ENCODE measurements at places on chromosomes 3 and 15.

DNA sequence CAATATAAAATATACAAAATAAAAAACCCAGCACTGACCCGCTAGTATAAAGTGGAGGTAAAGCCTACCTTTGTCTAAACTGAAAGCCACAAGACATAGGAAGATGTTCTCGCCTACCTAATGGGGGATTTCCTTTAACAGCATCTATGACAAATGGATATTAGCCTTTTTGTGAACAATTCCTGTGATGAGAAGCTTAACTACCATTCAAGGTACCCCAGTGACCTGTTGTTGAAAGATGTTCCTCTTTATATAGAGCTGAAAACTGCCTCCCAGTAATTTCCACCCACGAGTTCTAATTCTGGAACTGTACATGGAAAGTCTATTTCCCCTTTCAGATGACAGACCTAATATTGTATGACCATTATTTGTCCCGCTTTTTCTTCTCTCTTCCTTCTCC is 109.8 kb upstream of the RASGRP1 start:
- no peak for DNase-seq

DNA sequence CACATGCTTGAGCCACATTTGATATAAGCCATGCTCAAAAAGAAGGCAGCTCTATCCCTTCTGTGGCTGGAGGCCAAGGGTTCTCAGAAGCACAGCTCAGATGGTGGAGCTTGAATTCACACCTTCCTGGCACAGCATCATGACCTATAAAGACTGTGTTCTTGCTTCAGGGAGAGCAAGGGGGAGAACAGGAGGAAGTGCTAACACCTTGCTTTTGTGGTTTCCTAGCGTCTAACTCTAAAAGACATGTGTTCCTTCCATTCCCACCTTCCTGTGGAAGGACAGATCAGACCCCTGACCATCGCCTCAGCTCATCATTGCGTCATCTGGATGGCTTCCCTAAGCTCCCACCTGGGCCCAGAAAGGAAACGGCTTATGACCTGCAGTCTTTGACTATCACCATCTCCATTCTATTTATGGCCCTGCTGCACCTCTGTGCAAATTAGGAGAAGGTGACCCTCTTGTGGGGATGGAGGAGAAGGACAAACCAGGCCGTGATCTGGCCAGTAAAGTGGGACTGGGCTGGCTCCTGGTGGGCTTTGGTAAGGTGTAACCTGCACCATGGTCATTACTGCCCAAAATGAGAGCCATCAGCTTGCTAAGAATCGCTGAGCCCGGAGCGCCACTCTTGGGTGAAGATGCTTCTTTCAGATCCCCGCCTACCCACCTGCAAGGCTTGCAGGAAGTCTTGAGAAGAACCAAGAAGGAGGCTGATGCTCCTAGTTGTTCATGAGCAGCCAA is 128.5 kb downstream of the SERPINI1 start:
- no peak for DNase-seq

DNA sequence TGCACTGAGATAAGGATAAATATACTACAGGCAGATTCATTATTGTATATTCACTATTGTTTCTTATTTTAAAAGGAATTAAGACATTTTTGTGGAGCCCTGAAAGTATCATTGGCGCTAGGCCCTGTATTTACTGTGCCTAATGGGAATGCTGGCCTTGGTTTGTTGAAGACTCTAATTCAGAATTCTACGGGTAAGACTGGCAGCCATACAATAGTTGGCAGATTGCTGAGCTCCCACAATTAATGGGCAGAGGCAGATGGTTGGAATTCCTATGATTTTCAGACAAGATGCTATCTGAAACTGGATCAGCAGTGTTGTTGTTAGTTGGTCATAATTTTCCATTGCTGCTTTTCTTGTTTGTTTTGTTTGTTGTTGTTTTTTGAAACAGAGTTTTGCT is 14.7 kb downstream of the PGBD4 start:
- no peak for DNase-seq

DNA sequence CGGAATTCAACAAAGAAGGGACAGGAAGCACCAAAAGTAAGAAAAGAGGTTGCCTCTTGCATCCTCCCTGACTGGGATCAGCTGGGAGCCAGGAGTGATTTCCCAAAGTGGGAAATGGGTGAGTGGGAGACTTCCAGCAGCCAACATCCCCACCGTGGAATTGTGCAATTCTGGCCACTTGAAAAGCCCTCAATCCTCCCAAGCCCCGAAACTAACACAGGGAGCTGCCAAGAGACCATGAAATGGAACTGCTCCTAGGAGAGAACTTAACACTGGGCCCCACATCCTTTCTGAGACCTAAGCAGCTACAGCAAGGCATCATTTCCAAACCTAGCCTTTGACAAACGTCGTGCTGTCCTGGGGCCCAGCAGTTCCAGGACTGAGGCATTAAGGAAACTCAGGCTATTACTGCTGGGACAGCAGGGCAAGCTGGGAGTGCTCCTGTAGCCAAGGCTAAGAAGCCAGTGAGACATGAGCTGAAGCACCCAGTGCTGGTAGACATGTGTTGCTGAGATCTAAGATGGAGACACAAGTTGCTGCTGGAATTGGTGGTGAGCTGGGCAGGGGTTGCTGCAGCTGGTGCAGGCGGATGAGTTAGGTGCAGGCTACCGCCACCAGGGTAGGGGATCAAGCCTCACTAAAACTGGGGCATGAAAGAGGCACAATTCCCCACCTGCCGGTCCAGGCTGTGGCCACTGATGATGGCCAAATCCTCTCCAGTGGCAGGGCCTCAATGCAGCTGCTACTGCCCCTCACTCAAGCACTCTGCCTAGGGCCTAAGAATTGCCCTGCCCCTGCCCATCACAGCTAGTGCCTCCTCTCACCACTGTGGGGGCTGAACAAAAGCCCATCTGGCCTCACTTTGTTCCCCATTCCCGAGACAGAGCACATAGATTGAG is 43.9 kb downstream of the ALDH1A2 start:
- no peak for DNase-seq

DNA sequence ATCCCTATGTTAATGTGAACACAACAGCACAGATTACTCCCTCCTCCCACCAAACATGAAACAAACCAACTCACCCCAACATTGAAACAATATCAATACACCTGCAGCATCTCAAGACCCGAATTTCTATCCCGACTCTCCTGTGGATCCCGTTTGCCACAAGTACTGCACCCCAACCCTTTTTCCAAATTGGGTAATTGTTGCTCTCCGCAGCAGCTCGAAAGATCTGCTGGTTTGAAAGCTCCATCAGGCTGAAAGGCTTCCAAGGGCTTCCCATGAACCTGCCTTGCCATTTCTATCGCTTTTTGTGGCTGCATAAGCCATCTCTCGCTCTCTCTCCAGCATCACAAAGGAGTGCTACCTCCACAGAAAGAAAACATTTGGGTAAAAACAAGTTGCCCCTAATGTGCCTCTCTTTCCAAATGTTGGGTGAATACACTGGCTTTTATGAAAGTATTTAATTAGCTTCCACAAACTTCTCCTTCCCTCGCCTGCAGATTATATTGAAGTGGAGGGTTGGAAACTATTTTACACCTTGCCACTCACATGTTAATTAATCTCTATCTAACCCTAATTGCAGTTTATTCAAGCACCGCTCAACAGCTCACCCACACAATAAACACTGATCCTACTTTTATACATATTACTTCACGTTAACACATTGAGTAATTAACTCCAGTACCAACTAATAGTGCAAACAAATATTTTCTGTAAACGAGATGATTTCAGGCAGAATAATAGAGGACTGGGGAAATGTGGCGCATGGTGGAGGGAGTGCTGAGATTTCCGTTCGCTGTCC is 2.5 kb upstream of the FEZF2 start:
- no peak for DNase-seq

DNA sequence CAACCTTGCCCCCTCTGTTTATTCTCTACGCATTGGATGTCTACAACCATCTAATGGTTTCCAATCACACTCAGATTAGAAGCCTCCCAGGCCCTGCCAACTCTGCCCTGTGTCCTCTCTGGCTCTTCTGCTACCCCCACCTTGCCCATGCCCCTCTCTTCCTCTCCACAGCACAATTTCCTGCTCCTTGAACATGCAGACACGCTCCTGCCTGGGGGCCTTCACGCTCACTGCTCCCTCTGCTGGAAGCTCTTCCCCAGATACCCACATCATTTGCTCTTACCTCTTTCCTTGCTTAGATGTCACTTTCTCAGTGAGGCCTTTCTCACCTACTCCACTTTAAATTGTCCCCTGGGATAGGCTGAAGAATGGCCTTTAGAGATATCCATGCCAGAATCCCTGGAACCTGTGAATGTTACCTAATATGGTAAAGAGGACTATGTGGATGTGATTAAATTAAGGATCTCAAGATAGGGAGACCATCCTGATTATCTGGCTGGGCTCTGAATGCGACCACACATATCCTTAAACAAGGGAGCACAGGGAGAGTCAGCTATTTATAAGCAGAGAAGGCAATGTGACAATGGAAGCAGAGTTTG is 9.9 kb downstream of the KY start:
- DNase-seq, result peak; percentile 58

DNA sequence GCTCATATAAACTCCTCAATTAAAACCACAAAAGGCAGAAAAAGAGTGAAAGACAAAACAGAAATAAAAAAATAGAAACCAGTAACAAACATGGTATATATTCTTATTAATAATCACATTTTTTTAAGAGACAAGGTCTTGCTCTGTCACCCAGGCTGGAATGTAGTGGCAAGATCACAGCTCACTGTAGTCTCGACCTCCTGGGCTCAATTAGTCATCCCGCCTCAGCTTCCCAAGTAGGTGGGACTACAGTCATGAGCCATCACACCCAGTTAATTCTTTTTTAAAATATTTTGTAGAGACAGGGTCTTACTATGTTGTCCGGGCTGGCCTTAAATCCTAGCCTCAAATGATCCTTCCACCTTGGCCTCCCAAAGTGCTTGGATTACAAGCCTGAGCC is 37.1 kb downstream of the FAM240A start:
- DNase-seq, result no peak

DNA sequence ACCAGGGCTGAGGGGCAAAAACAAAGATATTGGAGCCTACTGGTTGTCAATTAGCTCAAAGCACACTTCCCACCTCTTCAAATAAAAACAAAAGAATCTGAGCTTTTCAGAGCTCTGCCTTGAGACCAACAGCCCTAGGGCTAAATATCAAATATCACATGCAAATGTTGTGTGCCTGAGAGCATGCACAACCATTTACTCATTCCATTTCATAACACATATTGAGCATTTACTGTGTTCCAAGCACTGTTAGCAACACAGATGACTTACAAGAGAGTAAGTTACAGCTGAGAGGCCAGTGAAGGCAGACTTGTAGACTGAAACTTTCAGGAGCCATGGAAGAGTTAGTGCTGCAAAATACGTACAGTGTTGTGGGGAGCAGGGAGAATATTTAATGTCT is 222.4 kb downstream of the CPNE4 start:
- no peak for DNase-seq

DNA sequence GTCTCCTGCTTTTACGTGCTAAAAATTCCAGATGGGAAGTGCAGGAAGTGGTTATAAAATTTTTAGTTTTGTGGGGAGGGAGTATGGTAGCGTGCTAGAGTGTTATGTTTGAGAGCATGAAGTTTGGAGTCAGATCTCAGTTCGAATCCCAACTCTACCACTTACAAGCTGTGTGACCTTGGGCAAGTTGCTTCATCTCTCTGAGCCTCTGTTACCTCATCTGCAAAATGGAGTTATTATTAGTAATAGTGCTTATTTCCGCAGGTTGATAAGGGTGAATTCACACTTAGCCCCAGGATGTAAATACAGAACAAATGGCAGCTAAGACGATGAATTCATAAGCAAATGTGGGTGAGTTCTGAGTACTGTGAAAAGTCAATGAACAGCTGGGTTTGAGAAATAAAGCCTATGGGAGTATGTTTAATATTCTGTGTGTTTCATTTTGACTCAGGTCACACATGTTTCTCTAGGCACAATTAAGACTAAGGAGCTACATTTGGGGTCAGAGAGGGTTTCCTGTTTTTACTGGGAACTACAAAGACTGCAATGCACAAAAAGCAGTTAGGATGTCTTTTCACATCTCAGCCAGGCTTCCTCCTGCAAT is 73.1 kb upstream of the FEZF2 start:
- DNase-seq, result no peak

- no peak for DNase-seq
Measured at GRCh38 chr3:148366743-148367410, 330.8 kb upstream of the AGTR1 start.

- DNase-seq, result no peak
Measured at GRCh38 chr15:48394970-48395369, 63.7 kb downstream of the DUT start.

DNA sequence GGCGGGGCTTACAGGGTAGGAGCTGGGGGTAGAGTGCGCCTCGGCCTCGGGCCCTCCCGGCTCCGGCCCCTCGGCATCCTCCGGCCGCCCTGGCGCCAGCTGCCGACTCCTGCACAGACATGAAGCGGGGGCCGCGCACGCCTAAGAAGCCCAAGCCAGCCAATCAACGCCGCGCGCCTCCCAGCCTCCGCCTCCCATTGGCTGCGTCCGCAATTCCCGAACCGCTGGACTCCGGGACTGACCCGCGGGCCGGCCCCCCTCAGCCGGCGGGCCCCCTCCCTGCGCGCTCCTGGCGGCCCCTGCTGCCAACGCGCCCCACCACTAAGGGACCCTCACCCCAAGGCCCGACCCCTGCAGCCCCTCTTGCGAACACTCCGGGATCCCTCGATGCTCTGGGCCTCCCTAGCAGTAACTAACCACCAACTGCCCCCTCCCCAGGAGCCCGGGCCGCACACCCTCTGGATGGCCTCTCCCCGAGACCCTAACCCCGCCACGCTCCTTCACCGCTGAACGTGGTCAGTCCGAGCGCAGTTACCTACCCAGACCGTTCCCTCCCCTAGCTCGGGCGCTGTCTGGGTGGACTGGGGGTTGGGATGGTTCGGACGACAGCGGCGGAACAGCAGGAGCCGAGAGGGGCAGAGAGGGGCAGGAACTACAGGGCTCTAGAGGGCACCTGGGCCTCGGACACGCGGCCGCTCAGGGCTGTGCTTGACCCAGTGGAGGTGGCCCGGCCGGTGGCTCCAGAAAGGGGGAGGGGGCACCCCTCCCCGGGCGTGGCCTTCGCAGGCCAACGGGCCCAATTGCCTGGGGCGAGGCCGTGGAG is 5.0 kb downstream of the GATA2 start:
- DNase-seq, result peak; percentile 97

- no peak for DNase-seq
Measured at GRCh38 chr15:84586696-84587095, 14.1 kb upstream of the ZSCAN2 start.

GRCh38 chr3:141346839-141347238 is 21.5 kb upstream of the ZBTB38 start:
- DNase-seq, result no peak

GRCh38 chr3:111610612-111611054 is 15.5 kb upstream of the ZBED2 start:
- DNase-seq, result no peak
